ENCODE measurements at places on chromosomes 16 and 17.

DNA sequence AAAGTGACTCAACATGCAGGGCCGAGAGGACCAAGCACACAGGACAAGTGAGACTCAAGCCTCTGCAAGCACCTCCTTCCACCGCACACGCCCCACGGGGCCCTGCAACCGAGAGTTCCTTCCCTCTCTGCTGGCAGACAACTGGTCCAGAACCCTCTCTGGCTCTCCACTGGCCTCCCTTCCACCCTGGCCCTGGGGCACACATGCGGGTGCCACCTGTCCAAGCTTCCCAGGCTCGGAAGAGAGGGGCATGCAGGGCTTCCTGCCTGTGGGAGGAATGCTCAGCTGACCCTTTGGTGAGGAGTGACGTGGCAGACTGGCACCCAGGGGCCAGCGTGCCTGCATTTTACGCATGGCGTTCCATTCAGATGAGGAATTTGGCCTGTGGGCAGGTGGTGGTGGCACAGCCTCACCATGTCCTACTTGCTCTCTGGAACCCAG, 59.8 kb downstream of the PIPOX start:
- no peak for DNase-seq

- DNase-seq: no peak
Observed at GRCh38 chr17:75869282-75870141, 8.9 kb downstream of the TRIM47 start.

DNA sequence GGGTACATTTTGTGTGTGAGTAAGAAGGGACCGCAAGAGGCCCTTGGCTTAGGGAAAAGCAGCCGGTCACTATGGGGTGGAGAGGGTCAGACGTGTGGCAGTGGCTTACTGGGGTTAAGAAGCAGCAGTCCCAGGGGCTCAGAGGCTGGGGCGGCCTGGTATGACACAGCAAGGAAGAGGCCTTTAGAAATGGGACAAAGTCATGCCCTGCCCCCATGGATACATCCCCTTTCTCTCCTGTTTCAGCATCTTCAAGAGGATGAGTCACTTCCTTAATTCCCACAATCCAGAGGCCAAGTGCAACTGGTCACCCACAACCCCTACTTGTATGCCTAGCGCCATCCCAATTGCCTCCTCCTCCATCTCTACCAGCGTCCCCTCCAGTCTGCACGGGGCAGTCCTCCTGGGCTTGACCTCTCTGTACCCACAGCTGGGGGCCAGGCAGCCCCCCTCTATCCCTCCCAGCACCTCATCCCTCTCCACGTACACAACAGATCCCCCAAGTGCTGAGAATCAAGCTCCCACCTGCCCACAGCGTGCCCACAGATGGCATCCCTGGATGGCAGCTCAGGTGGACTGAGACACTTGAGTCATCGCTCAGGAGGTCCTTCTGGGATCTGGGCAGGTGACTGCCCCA, 6.9 kb upstream of the EFTUD2 start:
- DNase-seq: no peak

GRCh38 chr17:21357696-21358656, 18.2 kb upstream of the KCNJ12 start:
- no peak for DNase-seq
